Osteoblast (primary cell): ENCODE measurements at places on chromosomes 2 and 18. TPM values are rescaled to one million over a fixed set of nuclear protein-coding genes. Genes with fewer than 3 reads are reported as not detected.

DNA sequence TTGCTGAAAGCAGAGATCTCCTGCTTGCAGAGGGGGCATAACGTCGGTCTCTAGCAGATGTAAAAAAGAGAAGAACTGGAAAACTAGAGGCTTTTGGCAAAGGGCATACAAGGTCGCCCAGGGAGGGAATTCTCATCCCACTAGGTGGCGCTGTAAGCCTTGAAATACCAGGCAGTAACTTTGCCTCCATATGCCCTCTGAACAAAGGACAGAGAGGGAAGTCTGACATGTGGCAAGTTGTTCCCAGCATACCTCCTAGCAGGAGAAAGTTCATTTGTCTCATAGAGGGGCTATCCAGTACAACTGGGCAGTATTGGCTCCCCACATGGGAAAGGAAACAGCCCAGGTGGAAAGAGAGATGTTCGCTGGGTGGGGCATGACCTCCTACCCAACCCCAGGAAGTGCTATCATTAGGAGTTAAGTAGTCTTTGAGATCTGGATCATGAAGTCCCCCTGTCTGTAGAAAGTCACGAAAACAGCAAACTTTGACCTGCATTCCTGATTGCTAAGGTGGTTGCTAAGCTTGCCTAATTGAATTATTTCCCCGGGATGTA, 39.9 kb downstream of the STK17B start:
- no peak overlapping the region for H3K4me3 ChIP-seq
- no peaks in the 10 kb centered on the region for H3K4me1 ChIP-seq
- no peak overlapping the region for H3K27ac ChIP-seq
- H3K27me3 ChIP-seq, result no peaks in the 10 kb centered on the region
- H3K36me3 ChIP-seq, result peaks cover 42% of the 10 kb centered on the region
- peak; percentile 31 for DNase-seq

- no peaks in the 10 kb centered on the region for H3K4me1 ChIP-seq
- no peaks in the 10 kb centered on the region for H3K27me3 ChIP-seq
- no peaks in the 10 kb centered on the region for H3K36me3 ChIP-seq
- DNase-seq, result no peak
- H3K4me3 ChIP-seq, result no peak overlapping the region
Measured at GRCh38 chr2:35220461-35220860, 1135.1 kb upstream of the CRIM1 start.

GRCh38 chr18:61616111-61616610, 276.6 kb downstream of the RNF152 start:
- H3K36me3 ChIP-seq, result no peaks in the 10 kb centered on the region
- no peak overlapping the region for H3K27ac ChIP-seq
- no peaks in the 10 kb centered on the region for H3K4me1 ChIP-seq
- DNase-seq, result no peak
- H3K4me3 ChIP-seq, result no peak overlapping the region
- no peaks in the 10 kb centered on the region for H3K27me3 ChIP-seq

DNA sequence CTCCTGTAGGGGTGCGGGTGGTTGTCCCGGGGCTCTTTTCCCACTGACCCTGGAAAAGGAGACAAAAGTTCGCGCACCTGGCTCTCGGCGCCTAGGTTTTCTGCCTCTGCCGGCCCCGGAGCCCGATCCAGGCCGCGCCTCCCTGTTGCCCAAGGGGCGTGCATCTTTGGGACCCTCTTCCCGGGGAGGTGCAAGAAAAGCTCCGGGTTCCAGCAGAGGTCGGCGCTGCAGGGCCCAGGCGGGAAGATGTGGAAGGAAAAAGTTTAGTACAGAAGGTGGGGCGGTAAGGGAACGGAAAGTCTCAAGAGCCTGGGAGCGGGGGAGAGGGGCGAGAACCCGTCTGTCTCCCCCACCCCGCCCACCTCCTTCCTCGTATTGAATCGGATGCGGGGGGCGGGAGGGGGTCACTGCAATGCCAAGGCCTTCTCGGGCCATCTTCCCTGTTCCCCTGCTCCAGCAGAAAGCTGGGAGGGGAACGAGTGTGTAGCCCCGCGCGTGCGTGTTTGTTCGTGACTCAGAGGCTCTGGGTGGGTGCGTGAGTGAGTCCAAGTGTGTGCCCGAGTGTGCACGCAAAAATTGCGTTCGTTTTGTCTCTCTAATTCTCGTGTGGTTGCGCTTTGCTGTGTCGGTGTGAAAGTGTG, 6.3 kb upstream of the EN1 start:
- H3K27me3 ChIP-seq, result peaks cover 98% of the 10 kb centered on the region
- H3K36me3 ChIP-seq, result no peaks in the 10 kb centered on the region
- H3K27ac ChIP-seq, result no peak overlapping the region
- peaks cover 7% of the 10 kb centered on the region for H3K4me1 ChIP-seq

DNA sequence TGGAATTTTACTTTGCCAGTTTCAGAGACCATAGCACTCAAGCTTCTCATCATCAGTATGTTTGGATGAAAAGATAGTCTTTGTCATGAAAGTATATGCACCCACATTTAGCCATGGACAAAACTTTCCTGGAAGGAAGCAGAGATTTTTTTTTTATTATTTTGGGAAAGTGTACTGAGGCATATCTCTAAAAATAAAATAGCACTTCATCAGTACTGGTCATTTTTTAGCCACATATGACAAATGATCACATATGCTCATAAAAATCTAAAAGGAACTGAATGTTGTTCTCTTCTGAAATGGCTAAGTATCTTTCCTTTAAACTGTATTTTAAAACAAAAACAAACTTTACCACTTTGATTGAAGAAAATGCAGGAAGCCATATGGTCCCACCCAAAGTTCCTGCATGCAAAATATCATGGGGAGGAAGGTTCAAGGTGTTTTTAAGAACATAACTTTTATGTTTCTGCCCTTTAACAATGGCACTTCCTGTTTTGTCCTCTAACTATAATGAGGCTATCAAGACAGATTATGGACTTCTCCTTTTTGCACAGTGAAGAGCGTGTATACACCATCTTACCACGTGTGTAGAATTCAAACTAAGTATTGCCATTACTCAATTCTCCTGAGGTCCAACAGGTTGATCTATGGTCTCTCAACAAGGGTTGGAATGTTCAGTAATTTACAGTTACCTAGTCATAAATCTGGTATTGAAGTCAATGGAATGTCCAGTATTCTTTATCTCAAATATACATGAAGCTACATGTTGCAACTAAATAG, 77.1 kb upstream of the SLC39A10 start:
- DNase-seq, result no peak
- no peaks in the 10 kb centered on the region for H3K27me3 ChIP-seq
- H3K36me3 ChIP-seq, result no peaks in the 10 kb centered on the region

- peaks cover 3% of the 10 kb centered on the region for H3K27me3 ChIP-seq
- no peak overlapping the region for H3K4me3 ChIP-seq
- DNase-seq, result no peak
- H3K27ac ChIP-seq, result no peak overlapping the region
Measured at GRCh38 chr2:44777036-44777435, 164.5 kb upstream of the SIX3 start.

GRCh38 chr2:68404164-68404563, 39.1 kb downstream of the PLEK start:
- no peak for DNase-seq

GRCh38 chr2:172484253-172484652, 56.9 kb downstream of the ITGA6 start:
- H3K27me3 ChIP-seq, result no peaks in the 10 kb centered on the region
- no peak for DNase-seq
- H3K36me3 ChIP-seq, result no peaks in the 10 kb centered on the region
- H3K4me3 ChIP-seq, result no peak overlapping the region

- H3K4me1 ChIP-seq, result no peaks in the 10 kb centered on the region
- peaks cover 30% of the 10 kb centered on the region for H3K27me3 ChIP-seq
- H3K4me3 ChIP-seq, result no peak overlapping the region
- DNase-seq, result no peak
- H3K36me3 ChIP-seq, result no peaks in the 10 kb centered on the region
- no peak overlapping the region for H3K27ac ChIP-seq
Measured at GRCh38 chr2:26885651-26886329, 37.9 kb downstream of the DPYSL5 start.

Gene DTNB
- total RNA-seq, result 9.8 and 13.3 TPM in 2 replicates

Gene EML4
- 91.9 and 94.9 TPM in 2 replicates for total RNA-seq

DNA sequence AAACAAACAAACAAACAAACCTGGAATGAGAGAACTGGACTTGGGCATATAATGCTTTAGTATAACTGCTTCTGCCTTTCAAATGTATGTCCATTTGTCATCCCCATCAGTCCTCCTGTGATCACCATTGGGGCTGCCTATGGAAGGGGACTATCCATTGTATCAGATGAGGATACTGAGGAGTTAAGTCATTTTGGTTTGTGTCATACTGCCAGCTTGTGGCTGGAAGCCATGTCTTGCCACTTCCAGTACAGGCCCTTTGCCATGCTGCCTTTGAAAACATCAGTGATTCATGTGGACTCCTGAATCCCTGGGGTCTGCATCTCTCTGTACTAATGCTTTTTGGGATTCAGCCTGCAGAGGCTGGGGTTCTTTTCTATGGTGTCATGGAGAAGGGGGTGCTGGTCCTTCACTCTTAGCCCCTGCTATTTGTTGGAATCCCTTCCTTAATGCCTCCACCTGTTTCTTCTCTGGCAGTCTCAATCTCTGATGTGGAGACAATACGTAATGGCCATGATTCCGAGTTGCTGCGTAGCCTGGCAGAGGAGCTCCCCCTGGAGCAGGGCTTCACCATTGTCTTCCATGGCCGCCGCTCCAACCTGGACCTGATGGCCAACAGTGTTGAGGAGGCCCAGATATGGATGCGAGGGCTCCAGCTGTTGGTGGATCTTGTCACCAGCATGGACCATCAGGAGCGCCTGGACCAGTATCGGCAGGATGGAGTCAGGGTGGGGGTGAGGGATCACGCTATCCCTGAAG, 10.6 kb downstream of the PLCD4 start:
- no peak overlapping the region for H3K27ac ChIP-seq
- peak; percentile 72 for DNase-seq
- no peaks in the 10 kb centered on the region for H3K27me3 ChIP-seq
- no peak overlapping the region for H3K4me3 ChIP-seq
- H3K4me1 ChIP-seq, result no peaks in the 10 kb centered on the region

- H3K4me3 ChIP-seq, result peak overlapping the region; percentile 49
- H3K36me3 ChIP-seq, result no peaks in the 10 kb centered on the region
- no peaks in the 10 kb centered on the region for H3K27me3 ChIP-seq
- DNase-seq, result peak; percentile 41
- H3K27ac ChIP-seq, result peak overlapping the region; percentile 75
Measured at GRCh38 chr18:9684881-9685614, 23.1 kb upstream of the RAB31 start.

GRCh38 chr2:100832885-100833284, 12.9 kb downstream of the NPAS2 start:
- peaks cover 17% of the 10 kb centered on the region for H3K4me1 ChIP-seq
- peaks cover 3% of the 10 kb centered on the region for H3K27me3 ChIP-seq
- no peak overlapping the region for H3K4me3 ChIP-seq
- peak; percentile 79 for DNase-seq

- H3K27me3 ChIP-seq, result no peaks in the 10 kb centered on the region
- H3K4me3 ChIP-seq, result no peak overlapping the region
- H3K36me3 ChIP-seq, result no peaks in the 10 kb centered on the region
- H3K27ac ChIP-seq, result no peak overlapping the region
- H3K4me1 ChIP-seq, result no peaks in the 10 kb centered on the region
Measured at GRCh38 chr18:51021226-51021965, 8.6 kb upstream of the SMAD4 start.

Gene PARD6G
- total RNA-seq, result 2.2 and 4.4 TPM in 2 replicates

DNA sequence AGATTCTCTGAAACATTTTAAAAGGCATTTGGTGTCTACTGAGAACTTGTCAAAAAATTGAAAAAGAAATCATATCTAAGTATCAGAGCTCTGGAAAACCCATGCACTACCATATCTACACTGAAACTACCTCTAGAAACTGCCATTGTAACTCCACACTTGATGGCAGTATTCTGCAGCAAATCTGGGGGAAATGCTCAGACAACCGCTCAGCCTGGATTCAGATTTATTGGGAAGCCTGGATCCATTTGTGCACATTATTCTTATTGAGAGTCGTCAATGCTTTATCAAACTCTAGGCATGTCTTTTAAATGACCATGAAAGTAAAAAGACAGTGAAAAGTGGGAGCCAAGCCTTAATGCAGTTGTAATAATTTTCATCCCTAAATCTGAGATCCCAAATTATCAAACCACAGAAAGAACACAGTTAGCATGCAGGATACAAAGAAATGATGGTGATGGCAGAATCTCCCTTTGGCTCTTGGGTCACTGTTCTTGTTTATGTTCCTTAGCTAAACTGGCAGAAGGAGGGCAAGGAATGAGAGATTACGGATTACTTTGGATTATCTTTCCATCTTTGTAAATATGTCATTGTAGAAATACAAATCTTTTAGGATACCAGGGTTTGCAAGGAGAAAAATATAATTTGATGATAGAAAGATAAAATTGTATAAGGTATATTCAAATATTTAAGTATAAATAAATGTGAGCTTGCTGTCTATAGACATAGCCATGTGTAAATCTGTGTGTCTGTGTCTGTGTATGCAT, 512.1 kb upstream of the SYT4 start:
- peak; percentile 50 for DNase-seq
- no peak overlapping the region for H3K4me3 ChIP-seq
- H3K36me3 ChIP-seq, result no peaks in the 10 kb centered on the region
- no peaks in the 10 kb centered on the region for H3K4me1 ChIP-seq
- H3K27ac ChIP-seq, result no peak overlapping the region
